ENCODE measurements at places on chromosomes 1 and 21.

DNA sequence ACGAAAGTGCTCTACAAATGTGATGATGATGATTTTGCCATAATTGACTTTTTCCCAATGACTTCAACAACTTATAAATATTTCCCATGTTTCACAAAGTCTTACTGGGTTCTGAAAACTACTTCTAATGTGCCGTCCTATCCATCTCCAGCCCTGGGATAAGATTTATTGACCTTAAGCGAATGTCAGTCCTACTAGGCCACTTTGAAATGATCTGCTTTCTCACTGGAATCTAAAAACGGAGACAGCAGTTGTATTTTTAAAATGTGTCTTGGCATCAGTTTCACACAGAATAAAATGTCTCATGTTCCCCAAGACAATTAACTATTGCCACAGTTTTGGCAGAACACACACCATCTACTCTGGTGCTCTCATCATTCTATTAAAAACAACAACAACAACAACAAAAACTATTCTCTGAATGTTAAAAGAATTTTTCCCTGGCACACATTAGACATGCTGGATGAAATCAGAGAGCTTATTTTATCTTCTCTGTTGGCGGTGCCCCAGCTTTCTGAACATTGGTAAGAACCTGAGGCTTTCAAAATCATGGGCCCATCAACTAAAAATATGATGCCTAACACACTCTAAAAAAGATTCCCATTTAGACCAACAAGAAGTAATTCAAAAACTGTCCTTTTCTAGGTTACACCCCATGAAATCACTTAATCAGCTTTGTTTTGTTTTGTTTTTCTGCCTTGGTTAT, 23.1 kb upstream of the DNASE2B start:
- DNase-seq, result no peak

GRCh38 chr1:205373022-205373797, 16.5 kb upstream of the KLHDC8A start:
- DNase-seq, result no peak

DNA sequence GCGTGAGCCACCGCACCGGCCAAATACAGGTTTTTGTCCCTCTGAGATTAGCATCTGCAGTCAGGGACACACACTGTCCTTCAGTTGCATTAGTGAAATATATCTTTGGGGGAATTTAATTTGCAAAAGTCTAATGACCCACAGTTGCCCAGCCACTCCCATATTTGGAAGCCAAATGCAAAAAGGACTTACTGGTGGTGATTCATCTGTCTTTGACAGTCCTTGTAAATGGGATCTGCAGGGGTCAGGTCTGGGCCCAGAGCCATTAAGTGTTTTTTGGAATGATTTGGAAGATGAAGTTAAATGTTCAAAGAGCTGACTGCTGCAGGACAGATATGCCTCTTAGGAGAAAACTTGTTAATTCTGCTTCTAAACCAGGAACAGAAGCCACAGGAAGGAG, 44.6 kb upstream of the DNASE2B start:
- no peak for DNase-seq

GRCh38 chr1:4062041-4062440, 162.0 kb upstream of the C1orf174 start:
- DNase-seq, result no peak
